ENCODE measurements at places on chromosomes 11 and 22.

DNA sequence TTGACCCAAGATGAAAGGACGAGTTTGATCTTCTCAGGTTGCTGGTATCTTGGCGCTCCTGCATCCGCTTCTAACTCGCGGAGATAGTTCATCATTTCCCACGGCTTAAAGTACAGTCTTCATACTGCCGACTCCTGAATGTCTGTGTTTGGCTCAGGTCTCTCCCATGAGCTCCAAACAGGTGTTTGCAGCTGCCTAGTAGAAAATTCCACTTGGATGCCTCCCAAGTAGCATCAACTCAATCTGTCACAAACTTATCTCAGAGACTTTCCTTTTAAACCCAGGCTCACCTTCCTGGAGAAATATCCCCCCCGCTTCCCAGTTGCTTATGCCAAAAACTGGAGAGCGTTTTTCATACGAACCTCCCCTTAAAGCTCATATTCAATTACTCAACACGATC lies 986.5 kb downstream of the TBC1D22A start:
- DNase-seq, result no peak

DNA sequence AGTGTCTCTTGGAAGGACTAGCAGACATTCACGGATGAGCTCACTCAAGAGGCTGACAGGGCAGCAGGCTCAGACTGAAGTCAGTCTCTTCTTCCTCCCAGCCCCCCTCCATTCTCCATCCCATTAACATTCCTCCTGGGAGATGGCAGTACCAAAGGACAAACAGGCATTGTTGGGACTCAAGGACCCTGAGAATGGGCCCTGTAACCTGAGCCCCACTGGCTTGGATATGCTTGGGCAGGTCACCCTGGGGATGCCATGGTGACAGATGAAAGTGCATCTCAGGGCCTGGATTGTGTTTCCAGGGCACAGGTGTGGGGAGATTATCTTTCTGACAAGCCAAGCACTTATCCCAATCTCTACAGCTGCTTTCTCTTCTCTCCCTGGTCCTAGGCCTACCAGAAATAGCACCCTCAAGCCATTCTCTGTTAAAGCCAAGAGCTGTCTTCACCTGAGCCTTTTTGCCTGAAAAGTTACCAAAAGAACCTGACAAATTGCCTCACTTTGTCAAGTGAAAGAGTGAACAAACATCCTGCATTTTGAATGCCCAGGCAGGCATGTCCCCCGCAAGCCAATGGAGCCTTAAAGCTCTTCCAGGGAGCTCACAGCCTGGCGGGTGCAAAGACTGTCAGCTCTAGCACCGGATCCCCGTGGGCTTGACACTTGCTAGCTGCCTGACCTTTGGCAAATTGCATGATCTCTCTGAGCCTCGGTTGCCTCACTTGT lies 366.0 kb upstream of the NARS2 start:
- peak; percentile 56 for DNase-seq

- DNase-seq, result no peak
These were observed 41.2 kb downstream of the PDE2A start for GRCh38 chr11:72633068-72633467.

- DNase-seq, result no peak
These were observed 35.4 kb upstream of the LMO1 start for GRCh38 chr11:8298801-8299786.

DNA sequence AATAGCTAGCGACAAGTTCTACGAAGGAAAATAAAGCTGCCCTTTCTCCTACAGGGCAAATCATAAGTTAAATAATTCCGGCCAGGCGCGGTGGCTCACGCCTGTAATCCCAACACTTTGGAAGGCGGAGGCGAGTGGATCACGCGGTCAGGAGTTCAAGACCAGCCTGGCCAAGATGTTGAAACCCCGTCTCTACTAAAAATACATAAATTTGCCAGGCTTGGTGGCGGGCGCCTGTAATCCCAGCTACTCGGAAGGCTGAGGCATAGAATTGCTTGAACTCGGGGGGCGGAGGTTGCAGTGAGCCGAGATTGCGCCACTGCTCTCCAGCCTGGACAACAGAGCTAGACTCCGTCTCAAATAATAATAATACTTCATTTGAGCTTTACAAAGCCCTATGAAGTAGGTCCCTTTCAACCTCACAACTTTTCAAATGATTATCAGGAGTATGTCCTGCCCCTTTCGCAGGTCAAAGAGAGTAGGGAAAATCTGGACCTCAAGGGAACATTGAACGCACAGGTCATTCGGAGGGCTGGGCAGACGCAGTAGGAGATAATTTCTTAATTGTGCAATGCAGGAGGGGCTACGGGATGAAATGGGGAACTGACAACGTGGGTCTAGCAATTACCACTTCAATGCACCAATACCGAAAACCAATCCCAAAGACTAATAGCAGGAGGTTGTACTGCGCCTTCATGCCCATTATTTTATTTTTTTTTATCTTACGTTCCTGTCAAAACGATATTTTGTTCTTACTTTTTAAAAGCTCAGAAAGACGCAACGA lies 590 bp downstream of the COMMD9 start:
- no peak for DNase-seq

DNA sequence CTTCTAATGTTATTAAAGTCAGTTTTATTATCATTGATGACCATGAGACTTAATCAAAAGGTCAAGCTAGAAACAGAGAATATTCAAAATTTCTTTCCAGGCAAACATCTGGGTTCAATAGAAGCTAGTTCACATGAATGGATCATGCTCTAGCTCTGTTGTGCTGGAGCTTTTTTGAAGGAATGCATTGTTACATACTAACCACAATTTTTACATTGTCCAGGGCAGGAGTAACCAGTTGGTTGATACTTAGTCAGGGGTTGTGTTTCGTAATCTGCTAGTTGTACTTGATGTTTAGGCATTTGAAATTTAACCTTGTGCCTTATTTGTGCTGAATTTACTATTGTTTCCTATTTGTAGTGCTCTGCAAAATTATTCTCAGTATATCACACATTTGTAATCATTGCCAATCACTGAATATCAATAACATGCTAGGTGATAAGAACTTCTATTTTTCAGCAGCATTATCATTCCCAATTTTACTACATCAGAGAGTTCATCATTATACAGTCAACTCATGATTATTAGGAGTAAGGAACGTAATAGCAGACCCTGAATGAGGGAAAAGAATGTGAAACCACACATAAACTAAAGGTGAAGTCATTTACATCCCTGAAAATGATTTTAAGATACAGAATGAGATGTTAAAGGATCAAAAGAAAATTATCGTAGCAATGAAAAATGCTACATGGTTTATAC lies 23.2 kb downstream of the NF2 start:
- DNase-seq, result no peak

DNA sequence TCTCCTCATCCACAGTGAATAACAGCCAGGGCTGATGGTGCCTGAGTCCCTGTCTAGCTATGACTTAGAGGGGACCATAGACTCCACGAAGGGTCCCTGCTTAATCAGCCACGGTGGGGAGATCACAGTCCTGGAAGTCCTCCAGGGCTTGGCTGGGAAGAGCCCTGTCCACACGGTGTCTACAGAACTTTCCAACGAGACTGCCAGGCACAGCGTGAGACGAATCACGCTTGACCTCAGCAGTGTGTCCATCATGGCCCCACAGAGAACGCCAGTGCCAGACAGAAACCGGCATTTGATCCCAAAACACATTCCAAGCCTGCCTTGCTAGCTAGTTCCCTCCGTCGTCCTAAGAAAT lies 143.4 kb downstream of the CRYBB2 start:
- DNase-seq, result no peak

GRCh38 chr11:64885367-64886286 lies 7.2 kb upstream of the EHD1 start:
- DNase-seq, result no peak

GRCh38 chr22:37051391-37052385 lies at the start of gene KCTD17:
TSS of gene KCTD17 (plus strand) at chr22:37051742. CDS start at chr22:37051761, 19 bp downstream.
- DNase-seq, result peak; percentile 74

- DNase-seq, result no peak
These were observed 14.1 kb downstream of the IGLL5 start for GRCh38 chr22:22901578-22902218.

DNA sequence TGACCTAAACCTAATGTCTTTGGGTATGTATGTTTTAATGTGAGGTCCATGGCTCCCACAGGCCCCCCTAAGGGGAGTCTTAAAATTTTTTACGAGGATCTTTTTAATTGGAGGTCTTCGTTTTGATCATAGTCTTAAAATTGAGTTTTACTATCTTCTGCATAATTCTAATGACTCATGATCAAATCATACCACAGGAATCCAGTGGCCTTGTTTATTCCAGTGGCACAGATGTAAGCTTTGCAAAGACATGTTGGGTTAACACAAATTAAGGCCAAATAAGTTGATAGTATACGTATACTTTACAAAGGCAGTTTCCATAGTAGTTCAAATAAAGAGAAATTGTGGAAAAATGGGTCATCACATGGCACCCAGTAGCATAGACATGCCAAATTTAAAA lies 33.9 kb upstream of the FJX1 start:
- DNase-seq, result no peak

DNA sequence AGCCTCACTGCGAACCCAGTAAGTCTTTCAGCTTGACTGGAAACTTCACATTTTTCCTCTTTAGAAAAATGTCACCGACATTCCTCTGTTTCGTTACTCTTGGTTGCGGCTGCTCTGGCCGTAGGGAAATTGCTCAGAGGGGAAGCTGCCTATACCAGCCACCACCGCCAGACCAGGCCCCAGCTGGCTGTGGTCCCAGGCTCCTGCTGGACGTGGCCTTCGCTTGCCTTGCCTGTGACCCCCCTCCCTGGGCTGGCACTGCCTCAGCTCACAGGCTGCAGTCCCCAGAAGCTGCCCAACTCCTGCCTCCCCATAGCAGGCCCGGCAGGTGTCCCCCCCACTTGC lies 197.8 kb downstream of the MN1 start:
- DNase-seq, result no peak
